ENCODE measurements at places on chromosomes 1 and 21.

DNA sequence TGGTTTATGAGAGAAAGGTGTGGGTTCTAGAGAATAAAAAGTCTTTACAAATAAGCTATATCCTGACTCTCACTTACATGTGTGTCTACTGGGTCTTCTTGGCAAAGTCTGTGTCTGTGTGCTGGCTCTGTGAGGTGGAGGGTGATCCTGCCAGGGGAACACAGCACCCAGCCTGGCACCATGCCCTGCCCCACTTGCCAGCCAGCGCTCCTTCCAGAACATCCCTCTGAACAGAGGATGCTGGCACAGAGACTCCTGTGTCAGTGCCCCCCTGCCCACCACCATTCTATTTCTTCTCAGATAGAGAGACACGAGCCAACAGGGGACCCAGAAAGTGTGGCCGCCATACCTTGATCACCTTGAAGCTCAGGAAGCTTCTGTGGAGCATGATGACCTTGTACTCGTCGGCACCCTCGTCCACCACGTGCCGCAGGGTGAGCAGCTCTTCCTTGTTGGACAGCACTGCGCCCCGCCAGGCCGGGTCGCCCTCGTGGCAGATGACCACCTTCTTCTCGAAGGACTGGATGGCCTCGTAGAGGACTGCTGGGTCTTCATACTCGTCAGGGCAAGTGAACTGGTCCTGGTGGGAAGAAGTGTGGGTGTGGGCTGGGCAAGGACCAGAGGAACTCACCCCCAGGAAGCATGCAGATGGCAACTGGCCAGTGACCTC lies 49.7 kb downstream of the NTPCR start:
- no peak for DNase-seq

- DNase-seq = no peak
These were observed 36.4 kb downstream of the DDAH1 start for GRCh38 chr1:85428471-85429089.

DNA sequence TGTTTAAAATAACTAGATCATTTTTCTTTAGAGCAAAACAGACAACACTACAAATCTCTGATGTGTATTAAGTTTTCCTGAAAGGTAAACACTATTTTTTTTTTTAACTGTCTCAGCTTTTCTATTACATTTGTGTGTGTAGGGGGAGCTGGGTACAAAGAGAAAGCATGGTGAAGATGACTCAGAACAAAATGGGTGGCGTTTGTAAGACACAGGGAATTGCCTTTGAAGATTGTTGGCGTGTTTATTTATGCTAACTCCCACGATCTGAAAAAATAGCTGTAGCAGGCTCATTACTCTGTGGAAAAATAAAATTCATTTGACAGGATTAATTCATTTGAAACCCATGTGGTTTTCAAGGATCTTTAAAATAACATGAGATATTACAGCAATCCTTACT lies 285.1 kb downstream of the RYR2 start:
- no peak for DNase-seq

GRCh38 chr1:83619170-83619896 lies 379.6 kb downstream of the TTLL7 start:
- DNase-seq = no peak

GRCh38 chr1:156098784-156099183 lies 15.7 kb upstream of the LMNA start:
- no peak for DNase-seq

DNA sequence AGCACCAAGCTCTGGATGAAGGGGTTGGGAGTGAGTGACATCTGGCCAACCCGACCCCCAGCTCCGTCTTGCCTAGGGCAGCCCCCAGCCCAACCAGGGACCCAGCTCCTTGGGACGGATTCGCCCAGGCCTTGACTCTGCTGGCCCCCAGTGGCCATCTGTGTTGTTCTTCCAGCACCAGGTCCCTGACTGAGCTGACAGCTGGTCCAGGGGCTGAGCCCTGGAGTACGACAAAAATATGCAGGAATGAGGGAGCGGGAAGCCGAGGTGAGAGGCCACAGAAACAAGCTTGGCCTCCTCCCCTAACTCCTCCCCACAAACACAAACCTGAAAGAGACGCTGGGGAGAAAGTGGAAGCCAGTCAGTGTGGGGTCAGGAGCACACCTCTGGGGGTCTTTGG lies 55.0 kb upstream of the PAX7 start:
- DNase-seq = peak; percentile 70

DNA sequence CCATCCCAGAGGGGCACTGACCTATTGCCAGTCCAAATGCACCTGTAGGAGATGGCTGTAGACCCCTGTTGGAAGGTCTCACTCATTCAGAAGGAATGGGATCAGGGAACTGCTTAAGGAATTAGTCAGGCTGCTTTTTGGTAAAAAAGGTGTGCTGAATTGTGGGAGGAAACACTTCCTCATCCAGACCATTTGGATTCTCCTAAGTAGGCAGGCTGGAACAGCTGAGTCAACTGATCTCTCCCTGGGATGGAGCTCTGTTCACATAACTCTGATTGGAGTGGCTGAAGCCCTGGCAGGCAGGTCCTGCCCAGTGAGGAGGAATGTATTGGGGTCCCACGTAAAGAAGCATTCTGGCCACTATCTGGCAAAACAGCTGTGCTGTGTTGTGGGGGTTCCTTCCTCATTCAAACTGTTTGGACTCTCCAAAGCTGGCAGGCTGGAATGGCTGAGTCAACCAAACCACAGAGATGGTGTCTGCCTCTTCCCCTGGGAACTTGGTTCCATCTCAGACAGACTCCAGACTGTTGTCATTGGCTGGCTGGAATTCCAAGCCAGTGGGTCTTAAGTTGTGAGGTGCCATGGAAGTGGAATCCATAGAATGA lies 70.7 kb upstream of the PDC start:
- DNase-seq = no peak

GRCh38 chr21:26519142-26519541 lies 53.9 kb downstream of the CYYR1 start:
- no peak for DNase-seq

GRCh38 chr1:167782946-167783345 lies 61.2 kb downstream of the MPZL1 start:
- DNase-seq = no peak

GRCh38 chr21:16535626-16536025 lies 805.8 kb downstream of the USP25 start:
- no peak for DNase-seq

- peak; percentile 57 for DNase-seq
These were observed 334.8 kb upstream of the CAMK1G start for GRCh38 chr1:209248649-209249279.

GRCh38 chr1:236269439-236269838 lies 12.3 kb downstream of the ERO1B start:
- no peak for DNase-seq

DNA sequence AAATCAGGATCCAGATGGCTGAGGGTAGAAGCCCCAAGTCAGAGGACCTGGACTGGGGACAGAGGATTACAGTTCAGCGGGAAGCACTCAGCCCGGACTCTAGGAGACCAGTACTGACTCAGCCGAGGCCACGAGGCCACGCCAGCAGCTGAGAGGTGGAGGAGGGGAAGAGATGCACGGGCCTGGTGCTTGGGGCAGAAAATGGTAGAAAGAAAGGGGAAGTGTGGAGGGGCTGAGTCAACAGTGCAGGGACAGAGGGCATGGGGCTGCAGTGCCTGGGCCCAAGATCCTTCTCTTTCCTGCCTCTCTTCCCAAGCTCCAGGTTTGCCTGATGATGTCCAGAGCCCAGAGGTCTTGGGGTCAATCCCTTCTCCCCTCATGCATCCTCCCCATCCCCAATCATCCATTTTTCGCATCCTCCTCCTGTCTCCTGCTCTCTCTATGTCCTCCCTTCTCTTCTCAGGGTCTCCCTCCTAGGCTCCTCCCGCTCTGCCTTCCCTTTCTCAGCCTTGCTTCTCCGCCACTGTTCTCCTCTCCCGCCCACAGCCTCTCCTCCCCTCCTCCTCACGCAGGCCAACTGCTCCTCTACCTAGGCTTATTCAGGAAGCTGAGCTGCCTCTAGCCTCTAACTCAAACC lies 7.7 kb downstream of the ARHGEF2 start:
- DNase-seq = peak; percentile 60

- DNase-seq = no peak
These were observed 11.0 kb downstream of the CD2 start for GRCh38 chr1:116764906-116765862.

DNA sequence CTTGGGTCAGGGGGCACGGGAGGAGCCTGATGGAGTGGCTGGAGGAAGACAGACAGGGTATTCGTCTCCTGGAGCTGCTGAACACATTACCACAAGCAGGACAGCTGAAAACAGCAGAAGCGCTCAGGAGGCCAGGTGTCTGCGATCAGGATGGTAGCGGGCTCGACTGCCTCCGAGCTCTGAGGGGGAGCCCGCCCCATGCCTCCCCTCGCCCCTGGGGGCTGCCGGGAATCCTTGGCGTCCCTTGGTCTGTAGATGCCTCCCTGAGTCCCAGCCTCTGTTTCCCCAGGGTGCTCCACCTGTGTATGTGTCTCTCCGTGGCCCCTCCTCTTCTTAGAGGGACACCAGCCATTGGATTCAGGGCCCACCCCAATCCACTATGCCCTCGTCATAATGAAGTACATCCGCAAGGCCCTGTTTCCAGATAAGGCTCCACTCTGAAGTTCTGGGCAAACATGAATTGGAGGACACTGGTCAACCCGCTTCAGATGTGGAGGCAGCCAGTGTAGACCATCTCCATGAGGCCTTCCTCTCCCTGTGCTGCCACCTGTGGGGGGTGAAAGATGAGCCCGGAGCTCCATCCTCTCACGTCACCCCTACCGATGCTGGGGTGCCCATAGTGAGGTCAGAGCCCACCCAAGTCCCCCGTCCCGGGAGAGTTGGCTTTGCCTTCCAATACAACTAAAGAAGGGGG lies 67.8 kb downstream of the SPSB1 start:
- DNase-seq = no peak

DNA sequence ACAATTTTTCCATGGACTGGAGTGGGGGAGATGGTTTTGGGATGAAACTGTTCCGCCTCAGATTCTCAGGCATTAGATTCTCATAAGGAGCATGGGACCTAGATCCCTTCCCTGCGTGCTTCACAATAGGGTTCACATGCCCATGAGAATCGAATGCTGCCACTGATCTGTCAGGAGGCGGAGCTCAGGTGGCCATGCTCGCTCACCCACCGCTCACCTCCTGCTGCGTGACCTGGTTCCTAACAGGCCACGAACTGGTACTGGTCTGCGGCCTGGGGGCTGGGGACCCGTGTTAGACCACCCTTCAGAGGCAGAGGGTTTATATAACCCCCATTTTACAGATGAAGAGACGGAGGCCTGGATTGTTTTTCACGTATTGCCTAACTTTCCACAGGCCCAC lies 16.3 kb upstream of the SRSF4 start:
- no peak for DNase-seq

- no peak for DNase-seq
These were observed 99.6 kb upstream of the CDC42BPA start for GRCh38 chr1:227417756-227418480.

DNA sequence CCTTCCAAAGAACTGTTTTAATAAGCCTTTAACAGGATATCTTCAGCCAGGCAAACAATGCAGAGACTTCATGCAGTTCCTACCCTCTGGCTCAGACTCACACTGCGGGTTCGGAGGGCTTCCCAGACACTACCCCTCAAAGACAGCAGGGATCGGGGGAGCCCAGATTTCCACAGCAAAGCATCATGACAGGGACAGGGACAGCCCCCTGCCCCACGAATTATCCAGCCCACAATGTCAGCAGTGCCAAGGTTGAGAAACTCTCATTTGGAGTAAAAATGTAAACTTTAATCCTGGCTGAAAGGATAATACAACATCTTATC lies 20.1 kb downstream of the NPHP4 start:
- no peak for DNase-seq

- no peak for DNase-seq
These were observed 58.8 kb downstream of the SSBP3 start for GRCh38 chr1:54347261-54347954.

DNA sequence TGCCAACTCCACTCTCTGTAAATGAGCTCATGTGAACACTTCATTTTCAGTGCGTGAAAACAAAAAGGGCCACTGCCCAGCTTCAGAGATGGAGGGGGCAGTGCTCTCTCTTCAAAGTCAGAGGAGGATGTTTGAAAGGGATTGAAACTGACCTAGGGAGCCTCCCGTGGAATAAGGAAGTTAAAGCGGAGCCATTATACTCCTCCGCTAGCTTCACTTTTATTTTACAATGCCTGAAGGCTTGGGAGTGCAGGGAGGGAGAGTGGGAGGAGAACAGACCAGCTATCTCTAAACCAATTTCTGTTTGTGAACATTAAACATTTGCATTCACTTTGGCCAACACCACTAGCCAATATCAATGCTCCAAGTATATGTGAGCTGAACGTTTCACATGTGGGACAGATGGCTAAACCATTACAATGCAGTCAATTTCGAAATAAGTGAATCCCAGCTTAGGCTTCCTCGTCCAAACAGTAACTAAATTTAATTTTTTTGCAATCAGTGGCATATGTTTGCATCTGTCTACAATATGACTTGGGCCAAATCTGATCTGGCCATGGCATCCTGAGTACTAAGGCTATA lies 126.9 kb downstream of the ESRRG start:
- DNase-seq = no peak

- DNase-seq = no peak
These were observed 15.9 kb upstream of the DISP1 start for GRCh38 chr1:222798975-222799374.

GRCh38 chr1:225735252-225736149 lies 42.1 kb upstream of the SRP9 start:
- DNase-seq = peak; percentile 50

- DNase-seq = no peak
These were observed 1479.6 kb downstream of the MRPL39 start for GRCh38 chr21:24127651-24128050.

GRCh38 chr1:27009601-27010197 lies 3.0 kb downstream of the TENT5B start:
- no peak for DNase-seq

- DNase-seq = no peak
These were observed 143.4 kb downstream of the ZZZ3 start for GRCh38 chr1:77538956-77539518.

All from dorsolateral prefrontal cortex (tissue), 122 donors.